ENCODE measurements at places on chromosomes 7 and 10.

GRCh38 chr7:128037880-128038619, 6.8 kb upstream of the LRRC4 start:
- no peak for DNase-seq

GRCh38 chr7:126699707-126700106, 553.0 kb downstream of the GRM8 start:
- DNase-seq: no peak

- no peak for DNase-seq
Observed at GRCh38 chr7:50056131-50056530, 36.9 kb downstream of the ZPBP start.

GRCh38 chr7:102991077-102991539, 78.3 kb downstream of the LRRC17 start:
- no peak for DNase-seq

- no peak for DNase-seq
Observed at GRCh38 chr7:116522247-116522646, 2.6 kb upstream of the CAV1 start.

- no peak for DNase-seq
Observed at GRCh38 chr7:50531401-50531911, 33.7 kb downstream of the DDC start.

DNA sequence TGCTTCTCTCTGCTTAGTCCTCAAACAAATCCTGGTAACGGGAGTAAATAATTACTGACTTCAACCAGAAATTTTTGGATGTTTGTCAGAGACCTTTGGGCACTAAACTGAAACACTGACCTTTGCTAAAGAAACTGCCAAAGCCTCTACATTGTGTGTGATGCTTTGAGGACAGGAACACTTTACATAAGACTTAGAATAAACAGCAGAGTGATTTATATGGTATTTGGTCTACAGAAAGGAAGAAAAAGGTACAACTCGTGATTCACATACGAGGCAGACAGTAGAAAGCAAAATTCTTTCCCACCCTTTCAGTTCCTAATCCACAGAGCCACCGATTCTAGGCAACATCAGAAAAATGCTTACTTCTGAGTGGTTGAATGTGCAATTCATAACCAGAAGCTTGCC, 59.8 kb downstream of the SLC16A12 start:
- no peak for DNase-seq

DNA sequence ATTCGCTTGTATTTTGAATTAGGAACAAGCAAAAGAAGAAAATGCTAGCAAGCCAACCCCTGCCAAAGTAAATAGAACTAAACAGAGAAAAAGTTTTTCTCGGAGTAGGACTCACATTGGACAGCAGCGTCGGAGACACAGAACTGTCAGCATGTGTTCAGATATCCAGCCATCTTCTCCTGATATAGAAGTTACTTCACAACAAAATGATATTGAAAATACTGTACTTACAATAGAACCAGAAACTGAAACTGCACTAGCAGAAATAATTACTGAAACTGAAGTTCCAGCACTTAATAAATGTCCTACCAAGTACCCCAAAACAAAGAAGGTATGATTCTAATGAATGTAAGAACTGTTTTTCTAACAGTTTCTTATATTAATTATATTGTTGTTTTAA, 87.9 kb downstream of the KMT2E start:
- DNase-seq: no peak

DNA sequence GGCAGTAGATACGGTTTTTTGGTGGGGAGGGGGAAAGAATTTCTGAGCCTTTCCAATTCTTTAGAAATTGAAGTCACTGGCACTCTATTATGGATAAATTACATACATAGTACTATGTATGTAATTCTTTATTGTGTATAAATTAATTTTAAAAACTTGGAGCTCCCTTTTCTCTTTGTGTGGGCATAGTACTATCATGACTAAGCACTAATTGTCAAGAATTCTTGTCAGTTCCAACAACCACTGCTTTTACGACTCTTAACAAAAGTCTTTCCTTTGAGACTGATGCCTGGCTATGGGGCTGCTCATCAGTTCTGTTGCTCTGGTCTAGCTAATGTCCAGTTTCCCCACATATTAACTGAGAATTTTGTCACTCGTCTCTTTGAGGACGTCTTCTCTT, 365.3 kb upstream of the RNF32 start:
- no peak for DNase-seq

- DNase-seq: no peak
Observed at GRCh38 chr10:80530251-80530650, 7.5 kb upstream of the SH2D4B start.

GRCh38 chr10:34172936-34173533, 642.1 kb downstream of the PARD3 start:
- DNase-seq: no peak

All from activated gamma-delta T cell treated with Interleukin-2 at 50 U/mL for 16 hours (primary cell).